ENCODE measurements at places on chromosomes 13 and 19.

DNA sequence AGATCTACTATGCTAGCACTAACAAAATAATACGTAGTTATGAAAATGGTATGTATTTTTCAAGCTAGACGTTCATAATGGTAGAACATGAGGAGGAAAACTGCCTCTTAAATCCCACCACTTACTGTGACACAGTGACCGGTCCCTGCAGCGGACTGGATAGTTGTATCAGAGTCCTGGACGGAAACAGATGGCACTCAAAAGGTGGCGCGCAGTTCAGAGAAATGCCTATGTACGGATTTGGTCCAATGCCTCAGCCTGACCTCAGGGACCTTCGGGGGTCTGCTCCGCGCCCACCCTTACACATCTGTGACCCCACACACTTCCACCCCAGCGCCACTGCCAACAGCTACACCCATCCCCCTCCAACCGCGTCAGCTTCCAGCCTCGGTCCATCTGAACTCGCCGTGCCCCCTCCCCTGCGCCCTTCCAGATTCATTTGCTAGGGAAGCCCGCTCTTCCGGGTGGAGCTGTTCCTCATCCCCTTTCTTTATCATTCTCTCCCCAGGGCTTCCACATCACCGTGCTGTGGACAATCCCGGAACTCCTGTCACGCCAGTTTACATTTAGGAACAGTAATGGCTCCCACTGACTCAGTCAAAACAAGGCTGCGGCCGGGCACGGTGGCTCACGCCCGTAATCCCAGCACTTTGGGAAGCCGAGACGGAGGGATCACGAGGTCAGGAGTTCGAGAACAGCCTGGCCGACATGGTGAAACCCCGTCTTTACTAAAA lies 792 bp upstream of the LENG8 start:
- DNase-seq: peak; percentile 33

GRCh38 chr13:58340895-58341294 lies 709.4 kb downstream of the PCDH17 start:
- DNase-seq: no peak

- no peak for DNase-seq
Measured at GRCh38 chr13:37651891-37652290, 53.3 kb upstream of the POSTN start.

GRCh38 chr19:33905937-33906577 lies 109.4 kb downstream of the KCTD15 start:
- no peak for DNase-seq

GRCh38 chr13:54687173-54687572 lies 1658.6 kb downstream of the OLFM4 start:
- DNase-seq: no peak

GRCh38 chr19:2424686-2425621 lies 2.4 kb downstream of the TIMM13 start:
- no peak for DNase-seq

- DNase-seq: peak; percentile 3
Measured at GRCh38 chr19:37007587-37008220, 70.5 kb upstream of the ZNF420 start.

DNA sequence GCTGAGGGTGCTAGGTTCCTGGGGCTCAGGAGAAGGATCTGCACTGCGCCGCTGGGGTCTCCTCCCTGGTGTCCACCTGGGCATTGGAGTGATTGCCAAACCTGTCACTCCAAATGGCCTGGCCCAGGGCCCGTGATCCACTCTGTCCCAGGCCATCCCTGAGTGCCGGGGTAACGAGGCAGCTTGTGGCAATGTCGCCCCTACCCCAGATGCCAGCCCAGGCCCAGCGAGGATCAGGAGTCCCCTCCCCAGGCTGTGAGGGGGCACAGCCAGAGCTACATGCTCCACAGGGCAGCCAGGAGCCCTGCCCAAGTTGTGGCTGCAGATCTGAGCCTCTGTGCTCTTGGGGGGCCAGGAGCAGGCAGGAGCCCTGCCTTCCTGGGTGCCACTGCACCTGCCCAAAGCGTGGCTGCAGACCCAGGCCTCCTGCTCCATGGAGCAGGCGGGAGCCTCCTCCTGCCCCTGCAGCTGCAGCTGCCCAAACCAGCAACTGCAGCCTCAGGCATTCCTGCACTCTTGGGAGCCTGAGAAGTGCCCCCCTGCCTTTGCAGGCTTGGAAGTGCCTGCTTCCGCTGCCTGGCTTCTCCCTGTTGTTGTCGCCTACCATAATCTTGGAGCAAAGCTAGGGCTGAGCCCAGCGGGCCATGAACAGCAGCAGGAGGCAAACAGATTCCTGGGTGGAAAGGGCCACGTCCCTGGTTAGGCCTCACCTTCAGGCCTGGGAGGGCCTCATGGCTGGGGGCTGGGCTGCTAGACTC lies 4.6 kb downstream of the IGFL4 start:
- no peak for DNase-seq

- DNase-seq: no peak
Measured at GRCh38 chr19:918481-919198, 1.5 kb downstream of the KISS1R start.

GRCh38 chr19:33926306-33926705 lies 129.6 kb downstream of the KCTD15 start:
- DNase-seq: no peak

- no peak for DNase-seq
Measured at GRCh38 chr13:28421676-28422410, 73.1 kb downstream of the FLT1 start.

DNA sequence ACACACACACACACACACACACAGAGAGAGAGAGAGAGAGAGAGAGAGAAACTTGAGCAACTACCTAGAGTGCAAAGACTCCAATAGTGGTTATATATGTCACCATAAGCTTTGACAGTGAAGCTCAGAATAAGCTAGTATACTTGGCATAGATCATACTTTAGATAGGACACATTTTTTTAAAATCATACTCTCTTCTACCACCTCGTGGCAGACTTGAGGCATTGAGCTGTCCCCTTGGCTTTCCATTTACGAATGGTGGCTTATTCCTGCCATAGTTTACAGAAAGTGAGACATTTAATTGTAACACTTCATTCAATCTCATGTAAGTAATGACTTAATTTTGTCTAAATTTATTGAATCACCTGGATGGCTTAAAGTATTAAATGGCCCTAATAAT lies 108.2 kb downstream of the EDNRB start:
- no peak for DNase-seq

GRCh38 chr13:32969516-32969941 lies 46.7 kb upstream of the KL start:
- DNase-seq: no peak

GRCh38 chr13:40429706-40430545 lies 236.5 kb downstream of the FOXO1 start:
- no peak for DNase-seq

DNA sequence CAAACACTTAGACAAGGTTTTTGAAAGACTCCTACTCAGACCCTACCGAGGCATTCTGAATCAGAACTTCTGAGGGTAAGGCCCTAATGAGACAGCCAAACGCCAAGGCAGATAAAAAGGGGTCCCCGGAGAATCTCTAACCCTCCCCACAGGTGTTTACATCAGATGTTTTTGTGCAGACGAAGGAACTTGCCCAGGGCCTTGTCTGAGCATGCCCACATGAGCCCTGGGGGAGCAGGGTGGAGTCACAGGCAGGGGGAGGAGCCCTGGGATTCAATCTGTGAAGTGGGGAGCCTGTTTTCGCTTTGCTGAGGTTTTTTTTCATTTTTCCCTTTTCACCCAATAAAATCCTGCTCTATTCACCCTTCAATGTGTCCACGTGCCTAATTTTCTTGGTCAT lies 61.6 kb upstream of the MED4 start:
- peak; percentile 61 for DNase-seq

DNA sequence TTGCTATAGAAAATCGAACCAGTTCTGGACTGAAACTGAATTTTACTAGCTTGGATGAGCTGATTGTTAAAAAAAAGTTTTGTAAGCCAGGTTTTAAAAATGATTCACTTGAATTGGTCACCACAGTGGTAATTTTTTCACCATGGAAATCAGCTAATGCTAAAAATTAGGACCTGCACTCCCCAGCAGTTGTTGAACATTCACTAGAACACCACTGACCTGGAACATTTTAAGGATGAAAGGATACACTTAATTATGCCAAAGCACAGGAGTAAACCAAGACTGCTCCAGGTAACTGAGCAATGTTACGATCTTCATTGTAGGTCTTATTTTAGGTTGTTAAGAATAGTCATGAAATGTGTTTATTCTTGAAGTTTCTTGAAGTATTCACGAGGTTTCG lies 1342.6 kb upstream of the SPRY2 start:
- no peak for DNase-seq

GRCh38 chr19:39941615-39942365 lies 7.4 kb upstream of the FCGBP start:
- no peak for DNase-seq

- DNase-seq: no peak
Measured at GRCh38 chr13:50141375-50141975, 126.2 kb downstream of the KCNRG start.

- DNase-seq: no peak
Measured at GRCh38 chr19:5216141-5216847, 124.3 kb downstream of the PTPRS start.

GRCh38 chr13:30027569-30028455 lies 177.4 kb upstream of the UBL3 start:
- no peak for DNase-seq

DNA sequence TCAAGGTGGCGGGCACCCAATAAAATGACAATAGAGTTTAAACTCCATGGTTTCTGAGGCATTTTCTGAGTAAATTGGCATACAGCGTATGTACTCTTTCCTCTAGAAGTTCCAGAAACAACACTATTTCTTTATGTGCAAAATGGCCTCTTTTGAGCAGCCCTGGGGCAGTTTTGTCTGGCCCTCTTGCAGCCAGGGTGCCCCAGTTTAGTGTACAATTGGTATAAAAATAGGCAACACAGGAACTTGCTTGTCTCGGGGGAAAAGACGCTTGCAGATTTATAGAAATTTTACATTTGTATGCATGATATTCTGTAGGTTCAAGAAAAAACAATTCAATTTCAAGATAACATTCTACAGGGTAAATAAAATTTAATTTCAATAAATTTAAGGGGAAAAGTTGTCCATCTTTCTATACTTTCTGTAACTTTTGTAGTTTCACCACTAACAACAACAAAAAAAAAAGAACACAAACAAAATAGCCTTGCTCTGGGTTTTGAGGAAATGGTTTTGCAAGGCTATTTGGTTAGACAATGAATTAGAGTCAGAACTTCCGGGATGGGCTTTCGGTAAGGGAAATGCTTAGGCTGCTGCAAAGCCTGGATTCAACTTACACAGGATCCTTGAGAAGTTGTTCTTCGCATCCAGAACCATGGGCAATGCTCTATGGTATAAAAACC lies 45.3 kb downstream of the LRCH1 start:
- no peak for DNase-seq

- DNase-seq: no peak
Measured at GRCh38 chr19:7562646-7563393, 27.3 kb downstream of the PNPLA6 start.

- DNase-seq: no peak
Measured at GRCh38 chr13:85665286-85665685, 133.9 kb downstream of the SLITRK6 start.

DNA sequence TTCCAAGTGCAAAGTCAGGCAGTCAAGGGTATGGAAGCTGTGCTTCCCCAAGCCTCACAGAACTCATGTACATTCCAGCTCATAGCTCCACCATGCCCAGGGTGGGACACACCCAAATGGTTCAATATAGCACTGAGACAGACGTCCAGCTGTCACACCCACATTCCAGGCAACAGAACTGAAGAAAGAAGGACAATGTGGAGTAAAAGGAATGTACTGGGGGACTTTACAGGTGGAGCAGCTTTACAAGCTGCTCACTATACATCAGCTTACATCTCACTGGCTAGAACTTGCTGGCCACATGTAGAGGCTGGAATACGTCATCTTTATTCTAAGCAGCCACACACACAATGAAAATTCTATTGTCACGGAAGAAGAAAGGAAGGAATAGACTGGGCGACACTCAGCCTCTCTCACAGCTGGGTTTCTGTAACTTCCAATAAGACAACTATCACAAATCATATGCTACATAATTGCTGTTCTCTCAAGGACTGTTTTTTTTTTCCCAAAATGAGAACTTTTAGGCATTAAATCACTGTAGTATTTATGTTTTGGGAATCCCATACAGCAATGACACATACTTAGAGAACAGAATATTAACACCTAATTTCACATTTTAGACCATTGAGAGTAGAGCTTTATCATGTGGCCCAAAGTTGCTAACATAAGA lies 86.1 kb downstream of the KLF12 start:
- DNase-seq: no peak

DNA sequence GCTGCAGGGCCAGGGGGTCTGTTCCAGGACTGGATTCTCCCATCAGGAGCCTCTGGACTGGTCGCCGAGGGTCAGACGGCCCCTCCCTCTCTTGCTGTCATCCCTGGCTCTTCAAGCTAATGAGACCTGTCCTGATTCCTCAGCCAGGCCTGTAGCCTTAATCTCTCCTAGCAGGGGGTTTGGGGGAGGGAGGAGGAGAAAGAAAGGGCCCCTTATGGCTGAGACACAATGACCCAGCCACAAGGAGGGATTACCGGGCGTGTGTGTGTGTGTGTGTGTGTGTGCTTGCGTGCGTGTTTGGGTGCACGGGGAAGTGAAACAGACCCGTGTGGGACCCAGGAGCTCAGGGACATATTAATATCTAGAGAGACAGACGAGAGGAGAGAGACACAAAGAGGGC lies 1.9 kb upstream of the CRX start:
- DNase-seq: no peak

DNA sequence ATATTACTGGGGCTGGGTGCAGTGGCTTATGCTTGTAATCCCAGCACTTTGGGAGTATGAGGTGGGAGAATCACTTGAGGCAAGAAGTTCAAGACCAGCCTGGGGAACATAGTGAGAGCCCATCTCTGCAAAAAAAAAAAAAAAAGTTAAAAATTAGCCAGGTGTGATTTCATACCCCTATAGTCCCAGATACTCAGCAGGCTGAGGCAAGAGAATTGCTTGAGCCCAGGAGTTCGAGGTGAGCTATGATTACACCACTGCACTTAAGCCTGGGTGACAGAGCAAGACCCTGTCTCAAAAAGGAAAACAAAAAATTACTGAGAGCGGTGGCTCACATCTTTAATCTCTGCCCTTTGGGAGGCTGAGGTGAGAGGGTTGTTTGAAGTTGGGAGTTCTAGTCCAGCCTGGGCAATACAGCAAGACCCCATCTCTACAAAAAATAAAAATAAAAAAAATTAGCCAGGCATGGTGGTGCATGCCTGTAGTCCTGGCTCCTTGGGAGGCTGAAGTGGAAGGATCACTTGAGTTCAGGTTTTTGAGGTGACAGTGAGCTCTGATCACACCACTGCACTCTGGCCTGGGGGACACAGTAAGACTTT lies 87.5 kb downstream of the ZMYM2 start:
- no peak for DNase-seq

- DNase-seq: peak; percentile 5
Measured at GRCh38 chr19:45152504-45153338, 8.1 kb downstream of the NKPD1 start.

DNA sequence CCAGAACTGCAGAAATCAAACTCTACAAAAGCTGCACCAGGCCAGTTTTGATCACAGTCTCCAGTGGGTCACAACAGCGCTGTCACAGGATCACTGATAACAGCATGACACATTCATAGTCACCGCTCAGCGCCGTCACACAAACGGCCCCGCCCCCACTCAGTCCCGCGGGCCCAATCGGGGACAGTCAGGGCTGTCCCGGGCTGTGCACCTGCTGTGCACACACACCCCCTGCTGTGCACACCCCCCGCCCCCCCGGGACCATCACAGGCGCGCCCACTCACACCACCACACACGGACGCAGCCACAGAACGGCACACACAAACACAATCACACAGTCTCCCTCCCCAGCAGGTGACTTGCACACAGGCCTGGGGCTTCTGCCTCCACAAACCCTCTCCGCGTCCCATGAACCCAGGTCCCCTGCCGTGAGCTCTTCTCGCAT lies 435 bp upstream of the ZNF382 start:
- DNase-seq: peak; percentile 83

- peak; percentile 42 for DNase-seq
Measured at GRCh38 chr13:48731957-48732569, 78.3 kb downstream of the CYSLTR2 start.

All from stimulated activated CD4-positive, alpha-beta T cell treated with anti-CD3 and anti-CD28 coated beads, TNF-alpha, amount 100 ng/mL, for 48 hours (primary cell).